MV-4-11 (cell line): ENCODE measurements at places on chromosomes 7 and 10.

GRCh38 chr7:22718911-22719420 is 8.0 kb upstream of the IL6 start:
- DNase-seq, result no peak

- no peak for DNase-seq
These were observed 429.1 kb downstream of the SEMA3D start for GRCh38 chr7:84757761-84758160.

DNA sequence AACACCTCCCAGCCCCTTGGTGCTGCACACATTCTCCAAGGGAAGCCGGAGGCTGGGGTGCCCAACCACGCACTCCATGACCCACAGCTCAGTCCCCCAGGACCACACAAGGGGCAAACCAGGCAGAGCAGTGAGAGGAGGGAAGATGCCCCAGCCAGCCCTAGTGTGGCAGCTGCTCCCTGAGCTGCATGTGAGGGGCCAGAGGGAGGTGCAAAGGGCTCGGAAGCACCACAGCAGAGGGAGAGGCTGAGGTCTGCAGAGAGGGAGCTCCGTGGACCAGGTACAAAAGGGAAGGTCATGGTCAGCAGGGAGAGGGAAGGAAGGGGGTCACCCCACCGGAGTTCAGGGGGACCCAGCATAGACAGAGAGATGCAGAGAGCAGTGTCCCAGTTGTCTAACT is 1.5 kb upstream of the CALML5 start:
- DNase-seq, result no peak

DNA sequence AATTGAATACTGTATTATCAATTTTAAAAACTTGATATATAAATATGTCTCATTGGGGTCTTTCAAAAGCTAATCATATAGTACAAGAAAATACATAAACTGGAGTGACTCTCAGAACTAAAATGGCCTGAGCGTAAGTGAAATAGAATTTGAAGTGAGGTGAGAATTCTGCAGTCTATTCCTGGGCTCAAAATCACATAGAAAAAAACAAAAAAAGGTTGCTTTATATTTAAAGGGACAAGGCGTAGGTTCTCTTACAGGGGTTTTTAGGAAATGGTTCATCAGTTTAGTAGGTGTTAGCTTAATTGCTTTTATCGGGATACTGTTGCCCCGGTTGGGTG is 36.7 kb upstream of the PRSS1 start:
- no peak for DNase-seq

DNA sequence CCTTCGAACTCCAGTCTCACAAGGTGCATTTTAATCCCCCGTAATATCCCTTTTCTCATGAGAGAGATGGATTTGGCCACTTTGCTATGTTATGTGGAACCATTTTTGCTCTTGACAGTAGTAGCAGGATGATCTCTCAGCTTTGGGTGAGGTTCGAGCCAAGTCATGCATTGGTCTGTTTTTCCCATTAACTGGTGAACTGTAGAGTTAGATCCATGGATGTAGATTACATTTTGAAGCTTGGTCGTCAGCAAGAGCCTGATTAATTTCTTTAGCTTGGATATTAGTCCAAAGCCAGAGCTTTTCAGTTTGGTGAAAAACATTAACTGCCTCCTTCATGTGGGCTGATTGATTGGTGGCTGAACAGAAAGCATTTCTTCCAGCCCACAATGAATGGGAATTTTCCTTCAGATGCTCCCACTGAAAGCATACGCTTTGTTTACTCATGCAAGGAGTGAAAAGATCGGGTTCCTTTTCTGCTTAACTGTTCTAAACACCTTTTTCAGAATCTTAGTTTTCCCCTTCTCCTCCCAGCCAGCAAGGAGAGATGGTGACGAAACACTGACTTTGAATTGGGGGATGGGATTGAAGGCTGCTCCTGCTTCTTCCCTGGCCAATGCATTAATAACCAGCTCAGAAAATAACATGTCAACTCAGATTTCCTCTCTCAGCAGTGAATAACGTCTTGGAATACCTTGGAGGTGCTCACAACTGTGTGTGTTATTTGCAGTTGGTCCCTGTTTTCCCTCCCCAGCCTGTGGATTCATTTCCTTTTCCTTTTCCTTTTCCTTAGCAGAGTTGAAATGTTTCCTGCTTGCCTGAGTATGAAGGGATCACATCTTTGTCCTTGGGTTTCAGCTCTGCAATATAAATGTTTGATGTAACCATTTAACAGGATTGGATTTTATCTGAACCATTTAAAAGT is 351.8 kb upstream of the FZD8 start:
- DNase-seq, result no peak

DNA sequence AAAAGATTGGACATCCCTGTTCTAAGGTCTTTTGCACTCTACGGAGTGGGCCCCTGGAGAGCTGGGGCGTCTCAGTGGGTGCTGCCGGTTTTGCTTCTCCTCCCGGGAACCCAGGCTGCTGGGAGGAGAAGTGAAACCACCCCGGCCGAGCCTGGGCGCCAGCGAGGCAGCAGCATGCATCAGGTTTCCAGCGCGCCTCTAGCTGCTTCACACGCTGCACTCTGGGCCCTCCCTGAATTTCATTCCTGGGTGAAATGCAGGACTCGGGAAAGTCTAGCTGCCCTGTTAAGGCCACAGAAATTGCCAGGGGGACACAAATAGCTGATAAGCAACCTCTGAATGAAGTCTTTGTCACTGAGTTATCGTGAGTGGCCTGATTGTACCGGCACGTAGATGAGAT is 127.4 kb downstream of the TRRAP start:
- DNase-seq, result peak; percentile 77

GRCh38 chr10:37855636-37856035 is 1.8 kb downstream of the ZNF248 start:
- DNase-seq, result no peak

DNA sequence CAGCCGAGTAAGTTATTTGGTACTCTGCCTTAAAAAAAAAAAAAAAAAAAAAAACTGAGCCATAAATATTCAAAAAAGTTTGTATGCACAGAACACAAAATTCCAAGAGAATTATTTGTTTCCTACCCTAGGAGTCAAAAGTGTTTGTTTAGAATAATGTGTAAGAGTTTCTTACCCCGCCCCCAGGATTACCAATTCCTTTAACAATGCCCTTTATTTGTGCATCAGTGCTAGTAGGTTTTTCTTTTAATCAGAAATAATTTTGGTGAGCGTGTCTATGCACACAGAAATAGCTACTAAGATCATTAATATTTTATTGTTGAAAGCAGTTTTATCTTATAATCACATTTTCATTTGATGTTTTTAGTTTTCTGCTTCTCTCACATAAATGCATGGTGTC is 374.6 kb downstream of the DPP6 start:
- DNase-seq, result no peak

DNA sequence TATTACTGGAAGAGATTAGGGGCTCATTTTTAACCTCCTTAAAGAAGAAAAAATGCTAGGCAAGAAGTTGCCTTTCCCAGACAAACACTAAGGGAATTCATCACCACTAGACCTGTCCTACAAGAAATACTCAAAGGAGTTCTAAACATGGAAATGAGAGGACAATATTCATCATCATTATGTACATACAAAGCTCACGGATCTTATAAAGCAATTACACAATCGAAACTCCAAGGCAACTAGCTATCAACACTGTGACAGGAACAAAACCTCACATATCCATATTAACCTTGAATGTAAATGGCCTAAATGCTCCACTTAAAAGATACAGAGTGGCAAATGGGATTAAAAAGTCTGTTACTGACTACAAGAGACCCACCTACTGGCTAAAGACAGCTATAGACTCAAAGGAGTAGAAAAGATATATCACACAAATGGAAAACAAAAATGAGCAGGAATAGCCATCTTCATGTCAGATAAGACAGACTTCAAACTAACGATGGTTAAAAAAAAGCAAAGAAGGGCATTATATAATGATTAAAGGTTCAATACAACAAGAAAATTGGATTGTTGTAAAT is 246.6 kb downstream of the ADRA2A start:
- no peak for DNase-seq

- no peak for DNase-seq
These were observed 1279.1 kb upstream of the SORCS1 start for GRCh38 chr10:108443636-108444035.

- no peak for DNase-seq
These were observed 2.0 kb downstream of the JCAD start for GRCh38 chr10:30057421-30057841.

DNA sequence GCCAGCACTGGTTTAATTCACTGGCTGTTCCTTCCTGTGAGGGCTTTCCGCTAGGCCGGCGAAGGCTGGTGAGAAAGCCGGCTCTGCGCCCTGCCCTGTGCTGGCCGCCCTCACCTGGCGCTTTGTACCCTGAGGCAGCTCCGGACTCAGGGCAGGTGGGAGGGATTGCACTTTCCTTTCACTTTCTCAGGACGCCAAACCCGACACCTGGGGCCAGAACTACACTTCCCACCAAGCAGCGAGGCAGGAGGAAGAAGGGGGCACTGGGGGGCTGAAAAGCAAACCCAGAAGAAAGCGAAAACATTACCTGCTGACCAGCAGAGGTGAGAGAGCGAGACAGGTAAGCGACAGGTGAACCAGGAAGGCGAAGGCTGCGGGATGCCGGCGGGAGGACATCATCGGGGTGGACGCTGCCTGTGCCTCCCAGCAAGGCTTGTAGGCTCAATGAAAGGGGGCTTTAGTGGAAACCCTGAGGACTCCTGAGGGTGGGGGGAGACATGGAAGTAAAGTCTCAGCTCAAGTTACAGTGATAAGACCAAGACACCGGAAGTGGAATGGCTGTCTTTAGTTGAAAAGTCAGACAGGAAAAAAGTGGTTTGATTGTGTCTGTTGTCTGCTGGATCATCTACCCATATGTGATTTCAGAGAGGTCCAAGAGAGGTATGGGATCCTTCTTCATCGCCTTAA is at the start of gene RAB19:
TSS of gene RAB19 (plus strand) at position 181 of the 687 bp plus-strand sequence. CDS start 3,589 bp downstream, outside the sequence.
- no peak for DNase-seq

- no peak for DNase-seq
These were observed 264.5 kb downstream of the SDHAF3 start for GRCh38 chr7:97381815-97382554.

- no peak for DNase-seq
These were observed 44.5 kb downstream of the FGFBP3 start for GRCh38 chr10:91864744-91865143.

DNA sequence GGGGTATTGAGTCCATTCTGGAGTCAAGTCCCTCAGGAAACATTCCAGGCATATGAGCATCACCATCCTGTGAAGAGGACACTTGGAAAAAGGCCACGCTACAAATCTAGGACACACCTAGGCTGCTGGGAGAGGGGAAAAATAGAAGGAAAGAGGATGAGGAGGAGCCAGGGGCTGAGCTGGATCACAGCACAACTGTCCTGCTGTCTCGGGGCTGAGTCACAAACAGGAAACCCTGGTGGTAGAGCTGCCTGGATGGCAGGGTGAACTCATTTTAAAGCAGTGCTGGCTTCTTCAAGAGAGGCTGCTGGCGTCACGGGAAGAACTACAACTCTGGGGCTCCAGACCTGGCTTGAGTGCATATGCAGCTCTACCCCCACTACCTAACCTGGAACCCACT is 151.5 kb downstream of the RNF216 start:
- DNase-seq, result peak; percentile 38

DNA sequence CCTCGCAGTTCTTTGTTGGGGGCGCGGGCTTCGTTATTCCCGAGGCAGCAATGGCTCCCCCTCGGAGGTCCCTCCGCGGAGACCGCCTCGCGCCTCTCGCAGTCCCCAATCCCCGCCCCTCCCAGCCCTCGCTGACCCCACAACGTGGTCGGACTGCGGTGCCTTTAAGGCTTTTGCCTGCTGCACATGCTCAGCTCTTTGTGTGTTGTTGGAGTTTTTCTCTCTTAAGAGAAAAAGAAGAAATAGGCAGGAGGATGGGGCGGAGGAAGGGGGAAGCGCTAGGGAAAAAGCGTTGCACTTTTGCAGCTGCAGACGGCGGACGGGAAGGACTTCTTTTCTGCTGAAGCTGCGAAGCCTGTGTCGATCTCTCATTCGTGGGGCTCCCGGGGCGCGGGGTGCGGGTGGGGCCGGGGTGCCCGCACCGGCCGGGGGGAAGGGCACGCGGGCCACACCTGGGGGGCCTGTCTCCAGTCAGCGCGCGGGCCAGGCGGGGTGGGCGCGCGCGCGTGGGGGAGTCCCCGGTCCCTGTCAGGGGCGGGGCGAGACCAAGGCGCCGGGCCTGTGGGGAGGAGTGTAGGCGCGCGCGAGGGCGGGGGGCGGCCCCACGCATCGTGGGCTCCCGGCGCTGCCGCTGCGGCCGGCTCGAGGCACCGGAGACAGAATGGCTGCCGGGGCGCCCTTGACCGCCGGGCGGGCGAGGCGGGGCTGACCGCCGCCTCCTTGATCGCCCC is 445 bp upstream of the ATRNL1 start:
- no peak for DNase-seq

DNA sequence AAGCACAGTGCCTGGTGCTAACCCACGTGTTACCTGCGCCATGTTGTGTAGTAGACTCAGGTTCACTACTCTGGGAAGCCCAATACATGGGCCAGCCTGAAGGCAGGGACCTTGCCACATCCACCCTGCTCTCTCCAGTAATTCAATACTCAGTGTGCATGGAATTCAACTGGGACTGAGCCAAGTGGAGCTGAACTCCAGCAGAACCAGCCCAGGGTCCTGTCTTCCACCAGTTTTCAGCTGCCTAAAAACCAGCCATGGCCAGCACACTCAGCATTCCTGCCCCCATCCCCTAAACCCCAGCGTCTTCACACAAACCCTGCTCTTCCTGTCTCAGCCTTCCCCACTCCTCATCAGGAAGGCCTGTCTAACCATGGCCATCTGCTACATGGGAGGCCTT is 15.4 kb downstream of the FGF8 start:
- DNase-seq, result no peak
